NCI-H2081 treated with DMSO at 0.1 percent for 48 hours (cell line): ENCODE measurements at places on chromosomes 2 and 18.

DNA sequence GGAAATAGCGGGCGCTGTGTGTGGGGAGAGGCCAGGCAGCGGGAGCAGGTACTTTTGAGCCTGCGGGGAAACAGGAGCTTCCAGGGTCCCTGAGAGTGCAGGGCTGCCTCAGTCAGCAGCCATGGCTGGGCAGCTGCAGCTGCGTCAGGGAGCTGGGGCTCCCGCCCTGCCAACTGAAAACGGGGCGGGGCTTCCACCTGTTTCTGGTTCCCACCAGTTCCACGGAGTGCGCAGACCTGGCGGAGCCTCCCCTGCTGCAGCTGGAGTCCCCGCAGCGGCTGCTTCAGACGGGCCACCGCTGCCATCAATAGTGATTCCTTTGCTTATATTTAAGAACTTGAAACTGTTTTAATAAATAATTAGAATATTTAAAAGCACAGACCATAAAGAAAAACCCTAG lies 30.6 kb upstream of the RPRM start:
- no peak for DNase-seq

- no peak for DNase-seq
These were observed 23.6 kb downstream of the STAT4 start for GRCh38 chr2:191127235-191127634.

GRCh38 chr2:236089271-236090026 lies 78.7 kb downstream of the GBX2 start:
- no peak for DNase-seq

- no peak for DNase-seq
These were observed 38.8 kb upstream of the DNER start for GRCh38 chr2:229752970-229753729.

- no peak for DNase-seq
These were observed 159.1 kb upstream of the CREB1 start for GRCh38 chr2:207370646-207371045.

- no peak for DNase-seq
These were observed 198.4 kb downstream of the MTX2 start for GRCh38 chr2:176467595-176467994.

GRCh38 chr2:222733846-222734702 lies 62.6 kb downstream of the MOGAT1 start:
- DNase-seq, result no peak

- DNase-seq, result no peak
These were observed 3.5 kb upstream of the EN1 start for GRCh38 chr2:118850901-118851415.

DNA sequence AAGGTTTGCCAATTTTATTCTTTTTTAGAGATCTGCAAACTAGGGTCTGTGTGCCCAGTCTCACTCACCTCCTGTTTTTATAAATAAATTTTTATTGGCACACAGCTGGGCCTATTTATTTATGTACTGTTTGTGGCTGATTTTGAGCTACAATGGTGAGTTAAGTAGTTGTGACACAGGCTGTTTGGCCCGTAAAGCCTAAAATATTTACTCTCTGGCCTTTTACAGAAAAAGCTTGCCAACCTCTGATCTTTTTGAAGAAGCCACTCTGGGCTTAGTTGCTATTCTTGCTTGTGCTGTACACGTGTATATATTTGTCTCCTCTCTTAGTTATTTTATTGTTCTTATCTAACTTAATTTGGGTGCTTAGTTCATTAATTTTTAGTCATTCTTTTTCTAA lies 14.5 kb downstream of the NAB1 start:
- DNase-seq, result no peak

DNA sequence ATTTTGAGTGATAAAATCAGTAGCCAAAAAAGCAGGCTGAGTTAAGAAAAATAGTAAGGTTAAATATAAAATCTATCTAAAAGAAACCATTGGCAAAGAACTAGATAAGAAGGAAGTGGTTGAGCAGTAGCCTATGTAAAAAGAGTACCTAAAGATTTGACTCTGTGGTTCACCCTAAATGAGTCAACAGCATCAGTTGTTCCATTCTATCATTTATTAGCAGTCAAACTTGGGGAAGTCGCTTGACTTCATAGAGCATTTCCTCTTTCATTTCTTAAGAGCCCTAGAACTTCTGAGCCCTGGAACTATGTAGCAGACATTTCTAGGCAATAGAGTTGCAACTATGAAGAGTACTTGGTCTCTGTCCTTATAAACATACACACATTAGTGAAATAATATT lies 381.7 kb downstream of the NUP35 start:
- no peak for DNase-seq

- no peak for DNase-seq
These were observed 961.6 kb upstream of the LRRTM1 start for GRCh38 chr2:81266106-81266505.

- DNase-seq, result no peak
These were observed 29.9 kb downstream of the MRPL19 start for GRCh38 chr2:75676464-75676863.

GRCh38 chr2:6224267-6224666 lies 532.1 kb downstream of the SOX11 start:
- no peak for DNase-seq

DNA sequence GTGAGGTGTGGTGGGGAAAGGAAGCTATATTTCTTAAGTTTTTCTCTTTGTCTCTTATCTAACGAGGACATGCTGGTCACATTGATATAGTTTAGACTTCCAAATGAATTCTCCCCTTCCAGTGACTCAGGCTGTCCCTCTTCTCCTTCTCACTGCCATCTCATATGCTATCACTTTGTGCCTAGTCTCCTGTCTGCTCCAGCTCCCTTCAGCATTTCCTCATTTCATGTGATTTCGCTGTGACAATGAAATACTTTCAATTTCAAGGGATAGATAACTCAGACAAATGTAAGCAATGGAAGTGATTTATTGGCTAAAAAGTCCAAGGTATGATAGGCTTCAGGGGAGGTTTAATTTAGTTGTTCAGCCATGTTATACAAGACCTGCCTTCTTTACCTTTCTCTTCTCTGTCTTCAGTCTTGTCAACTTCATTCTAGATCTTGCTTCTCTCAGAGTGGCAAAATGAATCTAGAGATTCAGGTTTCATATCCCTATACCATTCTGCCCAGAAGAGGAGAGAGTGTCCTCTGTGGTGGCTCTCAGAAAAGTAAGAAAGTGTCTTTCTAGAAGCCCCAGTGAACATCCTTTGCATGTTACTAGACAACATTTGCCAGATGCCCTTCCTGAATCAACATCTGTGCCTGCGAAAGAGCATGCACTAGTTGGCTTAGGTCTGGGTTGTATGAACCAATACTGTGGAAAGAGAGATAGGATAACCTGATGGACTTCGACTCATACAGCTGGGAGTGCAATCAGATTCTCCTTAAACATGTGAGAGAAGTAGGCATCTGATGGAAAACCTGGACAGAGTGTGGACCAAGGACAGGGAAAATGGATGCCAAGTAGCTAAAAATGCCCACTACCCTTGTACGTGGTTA lies 29.9 kb upstream of the GPR155 start:
- no peak for DNase-seq

DNA sequence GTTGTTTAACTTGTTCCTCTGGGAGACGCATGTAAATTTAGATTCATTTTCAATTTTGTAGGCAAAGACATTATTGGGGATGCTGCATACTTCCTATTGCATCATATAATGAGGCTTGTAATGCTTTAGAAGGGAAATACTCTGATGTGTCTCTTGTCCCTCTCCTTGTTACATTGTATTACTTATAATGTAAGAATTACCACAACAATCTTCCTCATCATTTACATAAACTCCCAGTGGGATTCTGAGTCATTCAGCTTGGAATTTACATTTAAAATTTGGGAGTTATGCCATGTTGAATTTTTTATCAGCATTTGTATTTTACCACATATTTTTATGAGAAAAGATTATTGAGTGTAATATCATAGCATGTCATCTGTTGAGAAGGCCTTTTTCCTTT lies 963.4 kb upstream of the NRXN1 start:
- DNase-seq, result no peak

DNA sequence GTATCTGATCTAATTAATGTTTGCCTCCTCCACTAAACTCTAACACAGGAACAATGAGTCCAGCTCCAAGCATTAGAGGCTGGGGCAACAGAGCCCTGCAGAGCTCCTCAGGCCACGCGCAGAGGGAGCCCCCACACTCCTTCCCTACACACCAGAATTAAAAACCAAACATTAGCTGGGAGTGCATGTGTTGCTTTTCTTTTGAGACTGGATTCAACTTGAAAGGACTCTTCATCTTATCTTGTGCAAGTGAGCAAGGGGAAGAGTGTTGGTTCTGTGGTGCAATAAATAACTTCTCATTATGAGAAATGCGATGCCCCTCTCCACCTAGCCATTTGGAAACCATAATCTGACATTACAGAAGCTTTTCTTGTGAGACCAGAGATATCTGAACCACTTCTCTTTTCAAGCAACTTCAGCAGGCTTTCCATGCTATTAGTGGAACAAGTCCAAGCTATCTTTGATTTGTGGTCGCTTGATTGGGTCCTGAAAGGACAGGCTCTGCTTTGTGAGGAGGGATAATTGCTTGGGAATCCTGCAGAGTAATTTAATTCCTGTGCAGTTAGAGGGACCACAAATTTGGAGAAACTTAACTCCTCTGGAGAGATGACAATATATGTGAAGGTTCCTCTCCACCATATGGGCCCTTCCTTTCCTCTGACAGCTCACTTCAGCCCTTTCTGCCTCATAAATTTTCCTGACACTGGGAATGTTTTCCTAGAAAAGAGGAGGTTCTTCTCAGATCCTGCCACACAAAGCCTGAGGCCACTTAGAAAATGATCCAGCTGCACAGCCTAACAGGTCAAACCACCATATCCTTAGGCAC lies 112.5 kb downstream of the ATL2 start:
- DNase-seq, result no peak

- no peak for DNase-seq
These were observed 95.6 kb downstream of the HDAC4 start for GRCh38 chr2:239305222-239305575.

GRCh38 chr2:234912437-234912836 lies 39.4 kb upstream of the SH3BP4 start:
- DNase-seq, result no peak

GRCh38 chr2:239465017-239466001 lies 64.5 kb upstream of the HDAC4 start:
- no peak for DNase-seq

- no peak for DNase-seq
These were observed 15.3 kb downstream of the SH3RF3 start for GRCh38 chr2:109144271-109144670.

GRCh38 chr18:11747731-11748130 lies 58.7 kb downstream of the GNAL start:
- DNase-seq, result no peak

DNA sequence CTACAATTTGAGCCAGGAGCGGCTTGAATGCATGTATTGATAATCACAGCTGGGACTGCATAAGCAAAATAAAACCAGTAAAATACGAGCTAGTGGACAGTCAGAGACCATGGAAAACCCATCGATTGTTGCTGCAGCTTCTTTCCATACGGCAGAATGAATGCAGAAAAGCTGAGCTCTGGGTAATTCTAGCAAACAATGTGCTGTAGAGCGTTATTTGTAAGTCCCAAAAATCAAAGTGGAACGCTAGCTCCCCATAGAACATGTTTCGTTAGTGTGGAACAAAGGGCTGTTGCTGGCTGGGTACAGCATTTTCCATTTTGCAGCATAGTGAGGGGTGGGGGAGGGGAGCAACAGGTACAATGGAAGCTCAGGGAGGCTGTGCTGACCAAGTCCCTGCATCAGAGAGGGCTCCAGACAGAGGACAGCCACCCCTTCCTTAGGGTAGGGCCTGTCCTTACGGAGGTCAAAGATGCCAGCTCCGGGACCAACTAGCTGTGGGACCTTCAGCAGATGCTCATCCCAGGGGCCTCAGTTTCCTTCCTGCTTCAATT lies 74.1 kb downstream of the BOD1L2 start:
- DNase-seq, result no peak

- DNase-seq, result no peak
These were observed 196.8 kb downstream of the PPP1R1C start for GRCh38 chr2:182182436-182182835.

GRCh38 chr2:126270587-126270986 lies 385.4 kb upstream of the GYPC start:
- DNase-seq, result no peak
